ENCODE measurements at places on chromosomes 11 and 22.

GRCh38 chr11:92251980-92252379, 27.4 kb downstream of the FAT3 start:
- peak; percentile 55 for DNase-seq

GRCh38 chr22:49799431-49800075, 28.1 kb downstream of the BRD1 start:
- no peak for DNase-seq

DNA sequence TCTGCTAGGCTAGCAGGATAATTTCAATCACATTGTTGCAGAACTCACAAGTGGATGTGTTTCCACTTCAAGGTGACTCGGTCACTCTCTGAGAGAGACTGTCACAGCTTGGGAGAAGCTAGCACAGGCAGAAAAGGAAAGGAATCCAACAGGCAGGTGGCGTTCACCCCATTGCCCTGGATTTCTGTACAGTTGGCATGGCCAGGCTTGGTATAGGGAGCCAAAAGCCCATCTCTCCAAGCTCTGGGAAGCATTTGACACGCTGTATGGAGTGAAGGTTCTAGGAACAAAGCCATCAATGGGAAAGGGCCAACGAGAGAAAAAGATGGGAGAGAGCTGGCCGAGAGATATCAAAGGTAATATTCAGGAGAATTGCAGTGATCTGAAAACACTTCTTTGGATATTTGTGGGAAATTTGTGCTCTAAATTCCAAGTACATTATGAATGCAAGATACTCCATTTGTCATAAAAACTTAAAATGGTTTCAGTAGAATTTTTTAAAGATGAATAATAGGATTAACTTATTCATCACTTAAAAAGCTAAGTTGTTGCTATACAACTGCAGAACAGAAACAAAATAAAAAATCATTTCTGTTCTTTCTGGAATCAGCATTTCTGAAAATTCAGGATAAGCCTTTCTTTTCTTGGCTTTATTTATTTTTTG, 223.5 kb upstream of the NTM start:
- DNase-seq, result no peak

DNA sequence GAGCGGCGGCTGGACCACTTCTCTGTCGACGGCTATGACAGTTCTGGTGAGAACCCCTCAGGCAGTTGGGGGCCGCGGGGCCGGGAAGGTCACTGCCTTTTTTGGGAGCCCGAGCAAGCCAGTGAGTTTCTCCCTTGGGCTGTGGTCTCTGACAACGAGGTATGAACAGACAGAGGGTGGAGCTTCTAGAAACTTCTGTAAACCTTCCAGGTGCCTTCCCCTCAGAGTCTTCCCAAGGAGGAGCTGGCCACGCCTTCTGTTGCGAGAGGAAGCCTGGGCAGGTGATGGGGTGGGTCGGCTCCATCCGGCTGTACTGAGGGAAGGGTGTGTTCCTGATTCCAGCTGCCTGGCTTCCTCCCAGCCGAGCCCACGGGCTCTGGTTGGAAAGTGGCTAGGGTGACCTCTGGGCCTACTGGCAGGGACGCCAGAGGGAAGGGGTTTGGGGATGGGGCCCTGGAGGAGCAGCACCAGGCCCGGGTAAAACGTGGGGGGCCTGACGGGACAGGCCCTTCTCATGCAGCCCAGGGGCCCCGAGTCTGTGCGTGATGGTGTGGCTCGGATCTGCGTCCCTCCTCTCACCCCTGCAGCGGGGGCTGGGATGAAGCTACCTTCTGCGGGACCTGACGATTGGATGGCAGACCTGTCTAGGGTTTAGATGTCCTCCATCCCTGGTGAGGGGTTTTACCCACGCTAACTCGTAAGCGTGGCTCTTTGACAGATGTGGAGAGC, 110.8 kb downstream of the KCNQ1OT1 start:
- DNase-seq, result no peak

DNA sequence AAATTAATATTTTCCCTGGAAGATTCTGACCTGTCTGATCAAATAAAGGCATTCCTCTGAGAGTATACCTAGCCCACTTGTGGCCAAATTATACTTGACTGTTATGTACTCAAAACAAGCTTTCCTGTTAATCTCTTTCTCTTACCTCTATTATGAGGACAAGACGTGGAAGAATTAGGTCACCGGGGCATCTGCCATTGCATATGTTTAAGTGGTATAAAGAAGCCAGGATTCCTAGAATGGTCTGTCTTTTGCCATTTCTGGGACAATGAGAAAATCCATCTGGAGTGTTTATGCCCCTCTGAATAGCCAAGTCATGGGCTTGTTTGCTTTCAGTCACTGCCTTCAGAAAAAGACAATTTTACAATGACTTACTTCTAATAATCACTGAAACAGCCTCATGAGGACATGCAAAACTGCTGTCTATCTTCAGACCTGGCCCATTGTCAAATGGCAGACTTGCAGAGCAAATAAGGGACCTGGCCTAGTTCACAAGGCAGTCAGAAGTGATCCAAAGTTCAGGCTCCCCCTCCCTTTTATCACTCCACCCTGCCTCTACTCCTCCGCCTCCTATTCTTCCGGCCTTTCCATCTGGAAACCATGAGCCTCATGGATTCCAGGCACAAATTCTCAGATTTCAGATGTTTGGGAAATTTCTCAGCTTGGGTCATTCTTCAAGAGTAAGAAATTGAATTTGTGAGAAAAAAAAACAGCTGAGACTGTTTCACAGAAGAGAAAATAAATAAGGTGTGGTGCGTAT, 128.1 kb upstream of the LDLRAD3 start:
- peak; percentile 60 for DNase-seq

- DNase-seq, result peak; percentile 67
Observed at GRCh38 chr22:38788021-38788816, 5.7 kb downstream of the DNAL4 start.
